Stimulated activated CD4-positive, alpha-beta T cell treated with anti-CD3 and anti-CD28 coated beads, Interleukin-4, amount 100 ng/mL, for 4 hours (primary cell): ENCODE measurements at places on chromosomes 6 and 20.
A peak's percentile ranks its signal among the peaks of the same experiment; 100 is the strongest.

DNA sequence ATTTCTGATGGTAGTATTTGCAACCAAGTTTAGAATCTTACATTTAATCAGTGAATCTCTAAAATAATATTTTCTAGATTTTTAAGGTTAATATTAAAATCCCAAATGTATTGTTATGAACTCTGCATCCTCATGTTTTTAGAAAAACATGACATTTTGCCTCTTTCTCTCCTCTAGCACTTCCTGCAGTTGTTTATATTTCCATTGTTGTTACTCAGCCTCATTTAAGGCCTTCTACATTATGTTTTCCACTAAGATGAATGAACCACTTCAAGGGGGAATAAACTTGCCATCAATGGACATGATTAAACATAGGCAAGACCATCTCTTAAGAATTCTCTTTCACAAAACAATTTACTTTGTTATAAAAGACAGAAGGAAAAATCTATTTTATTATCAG, 333.5 kb upstream of the IRAK1BP1 start:
- DNase-seq, result no peak

- DNase-seq, result no peak
These were observed 6.7 kb upstream of the SLC17A9 start for GRCh38 chr20:62945771-62946339.

- DNase-seq, result no peak
These were observed 397.1 kb downstream of the ARHGAP18 start for GRCh38 chr6:129312880-129313279.

DNA sequence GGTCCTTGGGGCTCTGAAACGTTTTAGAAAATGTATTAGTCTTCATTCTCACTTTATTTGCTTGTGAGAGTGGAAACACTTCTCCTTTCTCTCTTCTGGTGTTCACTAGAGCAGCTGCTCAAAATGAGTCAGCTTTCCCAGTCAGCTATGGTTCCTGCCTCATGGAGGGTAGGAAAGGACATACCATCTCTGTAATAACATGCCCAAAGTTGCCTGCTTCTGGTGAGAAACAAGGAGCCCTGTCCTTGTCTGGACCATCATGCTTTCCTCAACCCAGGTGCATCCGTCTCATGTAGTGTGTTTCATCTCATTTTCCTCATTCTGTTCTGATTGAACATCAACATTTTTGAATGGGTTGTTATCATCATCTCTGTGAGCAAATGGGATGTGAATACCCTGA, 17.1 kb upstream of the TINAG start:
- DNase-seq, result no peak

- peak; percentile 40 for DNase-seq
These were observed at the start of gene SLC35F1 for GRCh38 chr6:117906958-117907600. Gene SLC35F1 (plus strand): TSS chr6:117907264.

- peak; percentile 20 for DNase-seq
These were observed 22.2 kb downstream of the RWDD2A start for GRCh38 chr6:83215131-83216047.

DNA sequence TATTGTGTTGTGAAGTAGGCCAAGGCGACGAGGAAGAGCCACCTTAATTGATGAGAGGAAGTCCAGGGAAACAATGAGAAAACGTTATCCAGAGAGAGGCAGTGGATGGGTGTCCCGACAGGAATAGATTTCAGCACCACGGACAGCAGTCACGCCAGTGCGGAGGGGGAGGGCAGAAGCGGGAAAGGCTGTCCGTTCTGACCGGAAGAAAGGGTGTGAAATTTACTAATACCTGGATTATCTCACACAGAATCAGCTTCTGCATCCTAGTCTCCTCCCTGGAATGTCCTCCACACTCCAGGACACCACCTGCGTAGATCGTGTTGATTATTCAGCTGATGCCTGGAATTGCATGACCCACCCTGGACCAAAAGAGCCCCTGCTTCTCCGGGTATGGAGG, 7.4 kb upstream of the BPIFA3 start:
- DNase-seq, result peak; percentile 19

DNA sequence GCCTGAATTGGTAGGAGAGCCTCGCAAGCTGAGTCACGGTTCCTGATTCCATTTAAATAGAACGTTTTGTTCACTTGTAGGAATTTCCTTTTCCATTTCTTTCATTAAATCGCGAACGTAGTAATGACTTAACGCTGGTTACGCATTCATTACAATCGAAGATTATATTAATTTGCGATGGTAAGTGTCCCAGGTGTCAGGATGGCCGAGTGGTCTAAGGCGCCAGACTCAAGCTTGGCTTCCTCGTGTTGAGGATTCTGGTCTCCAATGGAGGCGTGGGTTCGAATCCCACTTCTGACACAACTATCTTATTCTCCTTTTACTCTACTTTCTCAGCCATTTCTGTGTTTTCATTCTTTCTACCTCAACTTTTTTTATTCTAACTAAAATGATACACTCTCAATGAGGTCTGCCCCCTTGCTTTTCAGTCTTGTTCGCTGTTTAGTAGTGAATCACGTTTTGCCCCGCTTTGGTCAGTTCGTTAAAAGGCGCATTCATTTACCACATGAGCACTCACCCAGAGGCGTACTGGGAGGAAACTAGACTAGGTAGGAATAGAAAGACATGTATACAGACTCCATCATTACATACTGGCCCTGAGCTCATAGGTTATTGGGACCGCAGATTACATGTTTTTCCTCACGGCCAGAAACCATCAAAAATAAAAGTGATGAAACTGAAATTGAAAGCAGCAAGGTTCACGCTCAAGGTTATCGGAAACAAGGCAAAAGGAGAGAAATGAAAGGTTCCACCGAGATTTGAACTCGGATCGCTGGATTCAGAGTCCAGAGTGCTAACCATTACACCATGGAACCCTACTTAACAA, 17.3 kb upstream of the TRIM27 start:
- DNase-seq, result peak; percentile 71

- no peak for DNase-seq
These were observed 5.5 kb downstream of the CST7 start for GRCh38 chr20:24954566-24954965.

DNA sequence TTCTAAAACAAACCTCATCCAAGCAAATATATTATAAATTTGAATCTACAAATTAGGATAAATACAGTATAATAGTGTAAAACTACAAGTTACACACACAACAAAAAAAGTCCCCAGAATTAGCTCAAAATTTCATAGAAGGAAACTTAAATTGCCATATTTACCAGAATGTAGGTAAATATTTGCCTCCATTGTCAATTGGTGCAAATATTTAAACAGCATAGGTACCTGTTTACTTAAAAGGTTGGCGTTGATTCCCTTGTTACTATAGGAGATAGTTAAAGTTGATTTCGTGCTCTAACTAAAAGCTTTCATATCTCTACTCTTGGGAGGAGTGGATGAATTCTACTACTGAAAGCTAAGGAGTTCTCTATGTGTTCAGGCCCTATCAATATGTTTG, 111.6 kb upstream of the TENT5A start:
- DNase-seq, result no peak

DNA sequence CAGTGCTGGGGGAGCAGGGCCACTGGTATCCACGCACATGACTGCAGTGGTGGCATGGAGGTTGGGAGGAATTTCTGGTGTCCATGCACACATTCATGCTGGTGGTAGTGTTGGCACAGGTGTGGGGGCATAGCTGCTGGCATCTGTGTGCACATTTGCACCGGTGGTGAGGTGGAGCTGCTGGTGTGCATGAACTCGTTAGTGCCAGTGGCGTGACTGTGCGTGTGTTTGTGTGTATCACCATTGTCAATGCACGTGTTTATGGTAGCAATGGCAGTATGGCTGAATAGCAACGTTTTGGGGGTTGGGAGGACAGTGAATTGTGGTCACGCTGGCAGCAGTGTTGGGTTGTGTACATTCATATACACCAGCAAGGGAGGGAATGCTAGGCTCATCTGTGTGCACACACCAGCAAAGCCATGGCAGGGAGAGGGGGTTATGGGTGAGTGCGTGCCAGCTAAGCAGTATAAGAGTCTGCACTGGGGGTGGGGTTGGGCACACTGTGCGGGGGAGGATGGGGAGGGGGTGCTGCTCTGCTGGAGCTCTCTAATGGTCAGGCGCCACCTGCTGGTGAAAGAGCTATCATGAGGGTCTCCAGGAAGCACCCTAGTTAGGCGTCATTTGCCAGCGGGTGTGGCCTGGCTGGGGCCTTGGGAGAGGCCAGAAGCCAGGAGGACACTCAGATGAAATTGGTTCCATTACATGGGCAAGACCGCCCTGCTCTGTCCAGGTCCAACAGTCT, 626.1 kb upstream of the ID4 start:
- peak; percentile 4 for DNase-seq

DNA sequence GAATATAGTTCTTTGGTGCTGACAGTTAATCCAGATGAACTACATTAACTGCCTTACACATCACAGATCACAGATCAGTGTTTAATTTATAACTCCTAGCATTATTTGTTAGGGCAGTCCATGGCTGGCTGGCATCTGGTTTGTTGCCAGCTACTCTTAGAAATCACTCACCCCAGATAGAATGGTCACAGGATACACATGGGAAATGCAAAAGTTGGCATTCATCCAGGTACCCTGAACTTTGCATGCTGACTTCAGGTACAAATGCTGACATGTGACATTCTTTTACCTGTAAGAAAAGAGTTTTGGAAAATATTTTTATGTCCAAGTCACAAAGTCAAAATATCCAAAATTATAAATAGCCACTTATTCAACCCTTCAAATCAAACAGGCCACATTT, 20.2 kb downstream of the FBXL4 start:
- DNase-seq, result no peak

GRCh38 chr6:144617708-144618107, 332.6 kb downstream of the UTRN start:
- no peak for DNase-seq

DNA sequence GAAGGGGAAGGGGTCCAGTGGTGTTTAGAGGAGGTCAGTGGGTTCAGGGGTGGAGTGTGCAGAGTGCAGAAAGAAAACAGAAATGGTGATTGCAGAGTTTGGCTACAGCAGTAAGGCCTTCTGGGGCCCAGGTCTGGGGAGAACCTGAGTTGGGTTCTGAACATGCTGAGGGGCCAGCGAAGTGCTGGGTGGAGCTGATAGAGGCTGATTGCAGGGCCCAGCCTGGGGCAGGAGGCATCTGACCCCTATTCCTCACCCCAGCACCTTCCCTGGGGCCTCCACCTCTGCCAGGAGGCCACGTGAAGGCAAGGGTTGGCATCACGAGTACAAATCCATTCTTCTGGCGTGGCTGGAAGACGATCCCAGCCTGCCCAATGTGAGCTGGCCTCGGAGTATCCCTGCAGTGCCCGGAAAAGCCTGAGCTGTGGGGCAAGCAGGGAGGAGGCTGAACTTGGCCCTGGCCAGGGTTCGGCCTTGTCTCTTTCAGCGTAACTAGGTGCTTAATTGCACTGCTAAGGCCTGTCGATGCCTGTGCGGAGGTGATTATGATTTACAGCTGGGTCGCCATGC, 35.3 kb downstream of the VSTM2L start:
- no peak for DNase-seq

- no peak for DNase-seq
These were observed 136.7 kb downstream of the MAP3K4 start for GRCh38 chr6:161128230-161128629.

- DNase-seq, result no peak
These were observed 9.0 kb upstream of the MRGBP start for GRCh38 chr20:62787321-62787720.

DNA sequence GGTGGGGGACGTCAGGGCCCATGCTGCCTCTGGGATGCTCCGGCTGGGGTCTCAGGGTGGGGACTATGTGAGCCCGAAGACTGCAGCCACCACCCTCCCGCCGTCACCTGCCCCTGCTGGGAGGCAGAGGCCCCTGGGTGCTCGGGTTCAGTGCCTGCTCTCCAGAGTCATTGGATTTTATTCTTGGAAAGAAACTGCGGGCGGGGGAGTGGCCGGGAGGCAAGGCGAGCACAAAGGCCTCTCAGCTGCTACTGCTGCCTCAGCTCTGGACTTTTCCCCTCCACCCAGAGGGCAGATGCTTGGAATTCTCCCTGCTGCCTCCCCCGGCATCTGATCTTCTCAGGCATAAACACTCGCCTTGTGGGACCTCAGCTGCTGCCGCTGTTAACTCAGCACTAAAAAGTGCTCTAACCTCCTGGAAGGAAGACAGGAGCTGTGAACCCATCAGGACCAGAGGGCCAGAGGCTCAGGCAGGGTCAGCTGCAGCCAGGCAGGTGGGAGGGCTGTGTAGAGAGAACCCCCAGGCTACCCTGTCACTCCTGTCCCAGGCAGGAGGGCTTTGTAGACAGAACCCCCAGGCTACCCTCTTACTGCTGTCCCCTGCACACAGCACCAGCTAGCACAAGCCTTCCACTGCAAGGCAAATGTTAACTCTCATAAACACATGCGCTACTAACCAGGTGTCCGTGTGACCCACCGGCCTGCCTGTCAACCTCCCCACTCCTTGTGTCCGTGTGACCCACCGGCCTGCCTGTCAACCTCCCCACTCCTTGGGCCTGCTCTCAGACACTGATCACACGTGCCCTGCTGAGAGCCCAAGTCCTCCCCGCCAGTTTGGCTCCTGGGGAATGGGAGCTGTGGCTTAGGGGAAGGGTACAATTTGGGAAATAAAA, 9.4 kb upstream of the FRMD1 start:
- no peak for DNase-seq

GRCh38 chr6:2737885-2738284, 12.8 kb downstream of the MYLK4 start:
- no peak for DNase-seq

GRCh38 chr6:97399208-97399607, 116.2 kb upstream of the MMS22L start:
- DNase-seq, result no peak

- DNase-seq, result no peak
These were observed 10.0 kb upstream of the TBX18 start for GRCh38 chr6:84774157-84774984.

GRCh38 chr6:164148788-164149187, 734.3 kb downstream of the QKI start:
- DNase-seq, result no peak

DNA sequence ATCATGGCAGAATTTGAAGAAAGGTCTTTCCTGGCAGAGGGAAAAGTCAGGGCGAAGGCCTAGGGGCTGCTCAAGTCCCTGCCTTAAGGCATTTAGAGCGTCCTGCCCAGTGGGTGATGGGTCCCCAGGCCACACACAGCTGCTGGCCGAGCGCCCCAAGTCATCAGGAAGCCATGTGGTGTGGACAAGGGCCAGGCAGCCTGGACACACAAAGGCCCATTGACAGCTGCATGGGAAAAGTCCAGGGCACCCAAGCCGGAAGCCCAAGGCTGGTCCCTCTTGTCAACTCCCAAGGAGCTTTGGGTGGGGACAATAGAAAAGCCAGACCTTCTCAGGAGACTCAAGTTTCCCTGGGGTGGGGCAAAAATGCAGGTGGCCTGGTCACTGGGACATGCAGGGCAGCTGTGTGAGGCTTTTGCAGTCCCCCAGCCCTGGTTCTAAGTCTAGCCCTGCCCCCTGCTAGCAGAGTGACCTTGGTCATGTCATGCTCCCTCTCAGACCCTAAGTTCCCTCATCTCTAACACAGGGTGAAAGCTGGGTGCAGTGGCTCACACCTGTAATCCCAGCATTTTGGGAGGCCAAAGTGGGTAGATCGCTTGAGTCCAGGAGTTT, 44.3 kb upstream of the PTGIS start:
- no peak for DNase-seq

DNA sequence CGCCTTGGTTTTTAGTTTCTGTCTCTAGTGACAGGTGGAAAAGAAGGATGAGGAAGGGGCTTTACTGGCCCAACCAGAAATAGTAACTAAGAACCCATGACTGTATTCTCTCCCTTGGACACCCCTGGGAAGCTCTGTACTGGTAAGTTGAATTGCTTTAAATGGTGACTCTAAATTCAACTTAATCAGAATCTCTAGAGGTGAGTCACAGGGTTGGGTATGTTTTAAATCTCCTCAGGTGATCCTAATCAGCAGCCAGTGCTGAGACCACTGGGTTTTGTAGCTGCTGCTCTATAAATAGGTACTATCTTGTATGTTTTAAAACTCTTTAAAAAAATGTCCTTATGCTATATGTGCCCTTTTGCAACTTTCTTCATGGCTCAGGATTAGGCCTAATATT, 314.0 kb upstream of the ECI2 start:
- DNase-seq, result no peak
